Retina (tissue), 1 donor: ENCODE measurements at places on chromosomes 11 and 22.

DNA sequence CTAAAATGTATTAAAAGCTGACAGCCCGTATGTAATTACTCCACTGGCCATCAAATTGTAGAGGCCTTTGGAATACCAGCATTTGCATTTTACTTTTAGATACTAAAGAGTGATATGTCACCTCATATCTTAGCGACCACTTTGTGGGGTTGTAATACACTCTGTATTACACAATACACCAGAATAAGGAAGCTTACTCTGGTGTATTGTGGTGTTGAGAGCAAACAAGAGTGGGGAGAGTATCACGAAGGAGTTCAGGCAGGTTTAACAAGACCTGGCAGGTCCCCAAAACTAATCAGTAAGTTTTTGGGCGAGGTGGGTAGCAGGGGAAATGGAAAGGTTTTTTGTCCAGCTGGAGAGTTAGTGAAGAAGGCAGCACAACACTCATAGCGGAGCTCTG is 3.2 kb downstream of the NUP50 start:
- DNase-seq = no peak

- no peak for DNase-seq
Observed at GRCh38 chr22:38694940-38695339, 5.8 kb downstream of the JOSD1 start.

DNA sequence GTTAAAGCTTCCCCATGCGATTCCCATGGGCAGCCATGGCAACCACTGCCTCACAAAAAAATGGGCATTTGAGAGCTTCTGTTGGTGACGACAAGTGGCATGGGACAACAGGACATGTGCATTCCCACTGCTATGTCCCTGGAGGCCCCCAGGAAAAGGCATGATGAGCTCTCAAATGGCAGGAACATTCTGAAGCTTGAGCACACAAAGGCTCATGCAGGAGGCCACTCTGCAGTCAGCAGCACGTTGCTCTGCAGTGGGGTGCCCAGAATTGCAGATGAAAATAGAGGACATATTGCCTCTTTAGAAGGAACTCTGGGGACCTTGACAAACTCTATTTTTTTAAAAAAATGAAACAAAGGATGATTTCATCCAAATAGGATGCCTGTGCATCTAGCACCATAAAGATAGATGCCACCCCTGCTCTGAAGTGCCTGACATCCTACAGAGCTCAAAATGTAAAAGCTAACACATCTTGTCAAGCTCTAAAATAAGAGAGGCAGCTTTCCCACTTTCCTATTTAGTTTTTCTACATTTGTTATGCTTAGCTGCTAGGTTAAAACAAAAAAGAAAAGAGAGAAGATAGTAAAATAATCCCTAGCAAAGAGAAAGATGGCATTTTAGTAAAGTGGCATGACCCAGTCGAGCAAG is 277.6 kb upstream of the ZC3H12C start:
- no peak for DNase-seq

- no peak for DNase-seq
Observed at GRCh38 chr11:63535734-63536133, 874 bp upstream of the PLAAT4 start.

- no peak for DNase-seq
Observed at GRCh38 chr11:36328966-36329673, 33.0 kb downstream of the PRR5L start.

DNA sequence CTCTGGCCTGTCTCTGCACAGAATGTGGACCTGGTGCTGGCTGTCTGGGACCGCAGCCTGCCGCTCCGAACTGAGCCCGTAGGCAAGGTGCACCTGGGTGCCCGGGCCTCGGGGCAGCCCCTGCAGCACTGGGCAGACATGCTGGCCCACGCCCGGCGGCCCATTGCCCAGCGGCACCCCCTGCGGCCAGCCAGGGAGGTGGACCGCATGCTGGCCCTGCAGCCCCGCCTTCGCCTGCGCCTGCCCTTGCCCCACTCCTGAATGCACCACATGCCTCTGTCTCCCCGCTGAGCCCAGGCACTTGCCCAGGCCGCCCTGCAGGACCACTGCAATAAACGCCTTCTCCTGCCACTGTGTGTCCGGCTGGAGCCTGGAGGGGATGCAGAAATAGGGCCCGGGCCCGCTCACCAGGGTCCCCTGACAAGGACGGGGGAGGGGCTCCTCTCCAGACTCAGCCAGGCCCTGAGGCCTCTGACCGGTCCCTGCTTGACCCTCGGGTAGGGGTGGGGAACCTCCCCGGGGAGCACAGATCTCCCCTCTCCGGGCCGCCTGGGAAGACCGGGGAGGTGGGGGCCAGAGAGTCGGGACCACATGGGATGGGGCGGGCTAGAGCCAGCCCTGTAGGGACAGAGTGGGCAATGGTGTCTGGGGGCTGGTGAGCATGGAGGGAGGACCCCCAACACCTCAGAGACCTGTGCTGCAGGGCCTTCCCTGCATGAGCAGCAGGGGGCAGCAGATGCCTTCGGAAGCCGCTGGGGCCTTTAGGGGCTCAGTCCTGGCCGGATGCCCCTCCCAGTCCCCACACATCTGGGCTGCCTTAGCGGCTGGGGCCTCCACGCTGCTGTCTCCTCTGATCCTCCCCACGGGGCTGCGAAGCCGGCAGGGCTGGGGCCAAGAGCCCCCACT is 1.4 kb upstream of the TNNI2 start:
- DNase-seq = peak; percentile 73

DNA sequence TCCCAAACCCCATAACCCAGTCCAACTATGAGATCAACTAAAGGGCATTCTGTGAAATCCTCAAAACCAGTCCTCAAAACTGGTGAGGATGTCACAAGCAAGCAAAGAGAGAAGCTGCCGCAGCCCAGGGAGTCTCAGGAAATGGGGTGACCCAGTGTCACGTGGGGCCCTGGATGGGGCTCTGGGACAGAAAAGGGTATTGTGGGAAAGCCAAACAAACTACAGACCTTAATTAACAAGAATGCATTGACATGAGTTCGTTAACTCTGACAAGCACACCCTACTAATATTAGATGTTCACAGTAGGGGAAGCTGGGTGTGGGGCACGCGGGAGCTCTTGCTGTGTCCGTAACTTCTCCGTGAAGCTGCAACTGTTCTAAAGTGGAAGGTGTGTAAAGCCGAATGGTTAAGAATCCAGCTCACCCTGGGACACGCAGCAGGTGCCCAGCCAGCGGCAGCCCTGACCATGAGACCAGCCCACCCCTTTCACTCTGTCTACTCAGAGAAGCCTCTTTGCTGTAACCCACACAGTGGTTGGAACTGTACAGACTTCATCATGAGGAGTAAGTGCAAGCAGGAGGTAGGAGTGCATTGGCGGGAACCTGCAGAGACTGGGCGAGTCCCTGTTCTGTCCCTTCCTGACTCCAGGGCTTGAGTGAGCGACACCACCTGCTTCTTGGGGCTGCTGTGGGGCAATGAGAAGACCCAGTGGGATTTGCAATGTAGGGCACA is 17.9 kb downstream of the LINC01488 start:
- DNase-seq = peak; percentile 77

- DNase-seq = no peak
Observed at GRCh38 chr22:46791201-46791731, 28.8 kb downstream of the TBC1D22A start.

- no peak for DNase-seq
Observed at GRCh38 chr11:45757672-45758071, 47.3 kb upstream of the SLC35C1 start.

GRCh38 chr11:34620820-34621792 is at the start of gene EHF:
Gene EHF, plus strand, starts transcription at chr11:34621093. Its CDS starts 21,538 bp downstream, at chr11:34642631.
- DNase-seq = no peak

GRCh38 chr11:119110439-119110838 is 3.3 kb downstream of the C2CD2L start:
- DNase-seq = no peak

- DNase-seq = no peak
Observed at GRCh38 chr11:128458321-128458720, 129.0 kb downstream of the ETS1 start.

- peak; percentile 68 for DNase-seq
Observed at GRCh38 chr22:21951931-21952465, 650 bp downstream of the PPM1F start.

DNA sequence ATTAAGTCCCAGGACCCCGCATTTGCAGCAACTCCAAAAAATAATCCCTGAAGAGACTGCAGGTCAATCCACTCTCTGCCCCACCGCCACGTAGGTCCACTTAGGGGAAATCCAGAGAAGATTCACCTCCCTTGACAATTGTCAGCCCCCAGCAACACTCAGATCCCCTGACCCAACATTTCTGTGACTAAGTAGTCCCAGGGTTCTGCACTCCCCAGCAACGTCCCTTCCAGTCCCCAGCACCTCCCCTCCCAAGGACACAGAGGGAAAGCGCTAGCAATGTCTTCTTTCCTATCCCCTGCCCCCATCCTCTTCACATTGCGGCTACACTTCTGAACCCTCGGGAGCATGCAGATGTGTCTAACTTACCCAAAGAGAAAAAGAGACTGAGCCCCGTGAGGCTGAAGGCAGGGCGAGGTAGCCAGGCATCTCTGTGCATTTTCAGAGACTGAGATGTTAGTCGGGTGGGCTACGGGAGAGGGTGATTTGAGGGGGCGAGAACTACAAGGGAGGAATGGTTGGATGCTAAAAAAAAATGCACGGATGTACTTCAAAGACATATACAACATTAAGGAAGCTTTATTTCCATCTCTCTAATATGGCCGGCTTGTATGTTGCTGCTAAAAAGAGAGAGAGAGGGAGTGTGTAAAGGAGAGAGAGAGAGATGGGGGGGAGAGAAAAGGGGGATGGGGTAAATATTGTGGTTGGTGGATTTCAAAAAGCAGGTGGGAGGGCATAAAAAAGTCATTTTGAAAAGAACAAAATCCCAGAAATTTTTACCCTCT is at the start of gene SCN2B:
Gene SCN2B (minus strand): TSS at position 647 of the 785 bp plus-strand sequence. CDS start 208 bp downstream, at position 439.
- peak; percentile 63 for DNase-seq

- no peak for DNase-seq
Observed at GRCh38 chr11:12723421-12724300, 49.4 kb downstream of the TEAD1 start.

GRCh38 chr11:92179017-92179670 is 45.5 kb upstream of the FAT3 start:
- DNase-seq = no peak

DNA sequence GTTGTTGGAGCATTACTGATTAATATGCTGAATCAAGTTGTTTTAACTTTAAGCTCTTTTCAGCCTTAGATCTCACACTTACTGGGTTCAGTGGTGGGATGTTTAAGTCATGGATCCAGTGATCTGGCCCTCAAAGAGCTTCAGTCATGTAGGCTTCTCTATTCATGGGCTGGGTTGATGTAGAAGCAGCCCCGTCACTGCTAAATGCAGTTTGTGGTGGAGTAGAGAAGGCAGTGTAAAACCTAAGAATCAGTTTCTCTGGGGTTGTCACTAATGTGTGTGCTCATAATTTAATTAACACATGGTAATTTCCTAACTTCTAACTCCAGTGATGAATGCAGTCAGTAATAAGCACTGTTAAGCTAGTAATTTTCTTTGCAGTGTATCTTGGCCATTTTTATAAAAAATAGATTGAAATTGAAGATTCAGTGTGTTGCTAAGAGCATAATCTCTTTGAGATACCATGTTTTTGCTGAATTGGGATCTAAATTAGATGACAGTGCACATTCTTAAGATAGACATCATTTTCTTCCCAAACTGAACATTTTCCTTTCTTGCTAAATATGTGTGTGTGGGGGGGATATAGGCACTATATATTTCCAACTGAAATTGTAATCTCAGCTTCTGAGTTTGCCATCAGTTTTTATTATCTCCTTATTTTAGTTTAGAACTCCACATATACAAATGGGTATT is 9.0 kb downstream of the SPCS2 start:
- DNase-seq = no peak

- no peak for DNase-seq
Observed at GRCh38 chr11:40029391-40029790, 1430.1 kb downstream of the LRRC4C start.

DNA sequence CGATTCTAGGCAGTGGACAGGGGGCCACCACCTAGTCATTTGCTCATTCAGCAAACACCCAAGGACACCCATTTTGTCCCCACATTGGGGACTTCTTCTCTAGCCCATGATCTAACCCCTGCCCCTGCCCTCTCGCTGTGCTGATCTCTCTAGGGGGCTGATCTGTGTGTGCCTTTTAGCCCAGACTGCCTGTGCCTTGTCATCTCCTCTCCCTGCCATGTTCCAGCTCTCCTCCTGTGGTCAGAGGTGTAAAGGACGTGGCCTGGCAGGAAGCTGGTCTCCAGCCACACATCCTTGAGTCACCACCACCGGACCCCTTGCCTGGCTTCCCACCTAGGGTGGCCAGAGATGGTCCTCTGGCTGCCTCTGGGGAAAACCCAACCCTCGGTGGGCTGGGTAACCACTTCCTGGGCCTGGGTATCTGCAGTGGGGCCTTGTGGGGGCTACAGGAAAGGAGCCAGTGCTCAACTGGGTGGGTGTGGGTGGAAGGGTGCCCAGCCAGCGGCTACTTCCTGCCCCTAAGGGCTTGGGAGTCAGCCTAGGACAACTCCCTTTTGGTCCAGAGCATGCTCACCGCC is 1.3 kb downstream of the CTSW start:
- no peak for DNase-seq

- no peak for DNase-seq
Observed at GRCh38 chr22:26503758-26504157, 8.5 kb downstream of the TFIP11 start.

DNA sequence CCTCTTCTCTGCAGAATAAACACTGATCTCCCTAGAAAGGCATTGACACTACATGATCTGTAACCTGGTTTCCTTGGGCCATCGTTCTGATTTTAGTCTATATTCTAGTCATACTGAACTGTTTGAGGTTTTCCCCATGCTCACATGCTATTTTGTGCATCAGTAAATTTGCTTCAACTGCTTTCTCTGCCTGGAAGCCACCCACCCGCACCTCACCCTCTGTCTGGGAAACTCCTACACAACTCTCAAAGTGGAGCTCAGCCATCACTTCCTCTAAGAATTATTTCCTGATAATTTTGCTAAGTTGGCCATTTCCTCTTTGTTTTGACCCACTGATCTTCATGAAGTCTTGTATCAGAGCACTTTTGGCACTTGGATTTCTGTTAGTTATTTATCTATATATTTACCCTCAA is 36.1 kb downstream of the MMP20 start:
- no peak for DNase-seq

GRCh38 chr11:122025757-122026156 is 90.3 kb downstream of the BLID start:
- DNase-seq = no peak

GRCh38 chr11:99176430-99176829 is 155.7 kb downstream of the CNTN5 start:
- DNase-seq = no peak

- DNase-seq = no peak
Observed at GRCh38 chr11:60367009-60367408, 11.3 kb upstream of the MS4A7 start.

DNA sequence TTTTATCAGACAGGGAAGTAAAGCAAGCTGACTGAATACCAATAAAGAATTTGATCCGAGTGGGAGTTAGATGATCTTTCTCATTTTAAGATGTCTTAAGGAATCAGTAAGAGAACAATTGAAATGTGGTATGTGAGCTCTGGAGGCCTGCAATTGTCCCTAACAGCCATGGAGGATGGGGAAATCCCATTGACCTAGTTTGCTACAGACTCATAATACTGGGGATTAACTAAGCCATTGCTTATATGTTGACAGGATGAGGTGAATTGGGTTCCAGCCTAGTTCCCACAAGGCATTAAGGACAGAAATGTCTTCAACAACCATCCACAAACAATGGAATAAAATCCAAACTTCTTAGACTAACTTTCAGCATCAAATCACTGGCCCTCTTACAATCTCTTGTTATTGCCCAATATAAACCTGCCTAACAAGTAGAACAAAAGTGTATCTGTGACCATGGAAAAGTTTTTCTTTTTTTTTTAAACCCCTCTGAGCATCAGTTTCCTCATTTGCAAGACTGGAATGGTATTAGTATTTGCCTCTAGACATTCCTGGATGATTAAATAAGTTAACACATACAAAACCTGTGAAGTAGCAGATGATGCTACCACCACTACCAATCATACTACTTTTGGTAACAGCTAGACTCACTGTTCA is 773.2 kb downstream of the DLG2 start:
- no peak for DNase-seq
